Astrocyte (in vitro differentiated cells and primary cell): ENCODE measurements at places on chromosomes 16 and 17.

GRCh38 chr17:3983606-3984484 lies 19.6 kb upstream of the ATP2A3 start:
- H3K36me3 ChIP-seq, result no peaks in the 10 kb centered on the region
- no peaks in the 10 kb centered on the region for H3K4me1 ChIP-seq
- H3K27me3 ChIP-seq, result peaks cover 4% of the 10 kb centered on the region

- no peaks in the 10 kb centered on the region for H3K36me3 ChIP-seq
- H3K4me1 ChIP-seq, result no peaks in the 10 kb centered on the region
- peaks cover 2% of the 10 kb centered on the region for H3K27me3 ChIP-seq
- H3K27ac ChIP-seq, result no peak overlapping the region
- DNase-seq, result no peak
Measured at GRCh38 chr16:27046958-27047518, 19.7 kb upstream of the C16orf82 start.

- no peaks in the 10 kb centered on the region for H3K27me3 ChIP-seq
- H3K27ac ChIP-seq, result no peak overlapping the region
- H3K36me3 ChIP-seq, result peaks cover 65% of the 10 kb centered on the region
- DNase-seq, result no peak
- no peak overlapping the region for H3K4me3 ChIP-seq
Measured at GRCh38 chr16:8819411-8820034, 21.9 kb downstream of the PMM2 start.

DNA sequence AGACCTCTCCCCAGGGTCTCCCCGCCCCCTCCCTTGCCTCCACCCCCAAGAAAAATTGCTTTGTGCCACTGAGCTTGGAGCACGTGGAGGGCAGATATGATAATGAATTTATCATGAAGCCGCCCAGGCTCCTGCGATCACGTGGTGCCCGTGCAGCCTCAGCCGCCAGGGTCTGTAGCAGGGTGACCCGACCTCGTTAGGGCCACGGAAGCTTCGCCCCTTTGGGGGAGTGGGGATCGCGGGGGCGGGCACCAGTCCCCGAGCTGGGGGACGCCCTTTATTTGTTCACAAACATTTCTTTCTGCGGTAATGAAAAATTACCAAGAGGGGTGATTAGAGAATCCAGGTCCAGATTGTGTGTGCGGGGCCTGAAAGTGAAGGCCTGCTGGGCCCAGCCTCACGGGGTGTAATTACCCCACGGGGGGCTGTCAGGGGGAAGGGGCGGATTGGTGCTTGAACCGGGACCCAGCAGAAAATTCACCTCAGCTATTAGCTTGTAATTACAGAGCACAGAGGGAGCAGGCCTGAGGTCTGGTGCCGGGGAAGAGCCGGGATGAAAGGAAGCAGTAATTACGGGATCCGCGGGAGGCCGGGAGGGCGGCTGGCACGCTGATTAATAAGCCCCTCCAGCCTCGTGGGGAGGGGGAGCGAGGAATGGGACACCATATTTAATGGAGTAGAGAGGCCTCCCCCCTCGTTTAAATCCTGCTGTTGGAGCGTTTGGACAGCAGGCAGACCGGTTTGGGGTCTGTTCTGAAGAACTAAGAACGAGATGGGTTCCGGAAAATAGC lies 13.3 kb downstream of the GSE1 start:
- H3K27me3 ChIP-seq, result no peaks in the 10 kb centered on the region
- no peaks in the 10 kb centered on the region for H3K36me3 ChIP-seq
- H3K4me1 ChIP-seq, result peaks cover 7% of the 10 kb centered on the region
- no peak overlapping the region for H3K27ac ChIP-seq
- no peak overlapping the region for H3K4me3 ChIP-seq
- no peak for DNase-seq

- no peaks in the 10 kb centered on the region for H3K27me3 ChIP-seq
- peaks cover 16% of the 10 kb centered on the region for H3K4me1 ChIP-seq
Measured at GRCh38 chr16:72921620-72922019, 126.3 kb downstream of the ZFHX3 start.

- no peak overlapping the region for H3K27ac ChIP-seq
- no peaks in the 10 kb centered on the region for H3K36me3 ChIP-seq
- H3K4me1 ChIP-seq, result peaks cover 22% of the 10 kb centered on the region
Measured at GRCh38 chr17:43439041-43439440, 40.2 kb downstream of the ARL4D start.

DNA sequence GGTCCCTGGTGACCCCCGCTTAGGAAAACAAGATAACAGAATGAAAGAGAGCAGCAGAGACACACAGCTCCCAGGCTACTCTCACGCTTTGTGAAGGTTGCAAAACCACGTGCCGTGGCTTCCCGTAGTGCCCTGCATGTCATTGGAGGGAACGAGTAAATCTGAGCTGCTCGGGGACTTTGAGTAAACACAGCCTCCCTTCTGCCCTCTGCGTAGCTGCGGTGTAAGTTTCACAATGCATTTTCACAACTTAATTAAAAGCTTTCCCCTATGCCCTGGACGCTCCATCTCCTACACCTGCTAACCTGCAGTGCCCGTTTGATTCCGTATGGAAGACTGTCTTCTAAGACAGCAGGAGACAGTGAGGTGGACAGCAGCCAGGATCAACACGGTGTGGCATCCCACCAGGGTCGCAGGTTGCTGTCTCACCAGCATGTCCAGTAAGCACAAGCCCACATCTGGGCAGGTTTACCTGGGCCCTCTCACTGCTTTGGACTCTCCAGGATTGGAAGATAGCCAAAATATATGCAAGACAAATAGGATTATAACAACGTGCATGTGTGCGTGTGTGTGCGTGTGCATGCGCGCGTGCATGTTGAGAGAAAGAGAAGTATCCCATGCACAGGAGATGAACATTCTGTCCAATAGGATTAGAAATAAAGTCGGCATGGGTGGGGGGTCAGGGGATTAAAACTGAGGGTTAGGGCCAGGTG lies 116.4 kb upstream of the RCVRN start:
- no peak overlapping the region for H3K4me3 ChIP-seq
- H3K4me1 ChIP-seq, result no peaks in the 10 kb centered on the region
- no peaks in the 10 kb centered on the region for H3K27me3 ChIP-seq
- H3K27ac ChIP-seq, result no peak overlapping the region
- DNase-seq, result no peak
- H3K36me3 ChIP-seq, result no peaks in the 10 kb centered on the region

DNA sequence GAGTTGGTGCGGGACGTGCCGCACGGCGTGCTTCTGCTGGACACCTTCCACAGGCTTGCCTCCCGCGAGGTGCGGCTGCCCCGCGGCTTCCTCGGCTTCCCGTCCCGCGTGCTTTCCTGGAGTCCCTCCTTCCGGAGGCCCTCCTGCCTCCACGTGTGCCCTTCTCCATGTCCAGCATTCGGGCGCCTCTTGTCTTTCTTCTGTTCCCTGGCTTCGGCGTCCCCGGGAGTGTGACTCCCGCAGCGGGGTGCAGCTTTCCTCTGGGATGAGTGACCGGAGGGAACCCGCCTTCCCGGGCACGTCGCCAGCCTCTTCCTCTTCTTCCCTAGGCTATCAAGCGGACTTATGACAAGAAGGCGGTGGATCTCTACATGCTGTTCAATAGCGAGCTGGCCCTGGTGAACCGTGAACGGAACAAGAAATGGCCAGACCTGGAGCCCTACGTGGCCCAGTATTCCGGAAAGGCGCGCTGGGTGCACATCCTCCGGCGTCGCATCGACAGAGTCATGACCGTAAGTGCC lies 23.0 kb downstream of the DNAH2 start:
- peaks cover 14% of the 10 kb centered on the region for H3K27me3 ChIP-seq
- peaks cover under 1% of the 10 kb centered on the region for H3K4me1 ChIP-seq
- H3K27ac ChIP-seq, result no peak overlapping the region
- no peak for DNase-seq
- no peaks in the 10 kb centered on the region for H3K36me3 ChIP-seq

DNA sequence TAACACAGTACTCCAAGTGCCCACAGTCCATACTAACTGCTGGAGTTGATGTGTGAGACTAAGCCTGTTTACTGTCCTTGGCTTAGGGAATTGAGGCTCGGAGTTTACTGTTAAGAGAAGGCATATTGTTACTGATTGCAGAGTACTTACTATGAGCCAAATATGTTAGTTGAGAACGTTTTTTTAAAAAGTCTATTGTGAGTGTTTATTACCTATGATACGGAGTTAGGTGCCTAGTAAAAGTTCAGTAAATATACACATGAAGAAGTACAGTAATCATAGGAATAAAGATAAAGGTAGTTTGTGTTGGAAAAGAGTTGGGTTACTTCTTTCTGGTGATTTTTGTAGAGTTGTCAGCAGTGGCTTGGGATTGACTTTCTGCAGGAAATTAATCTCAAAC lies 25.4 kb downstream of the ZNRF1 start:
- H3K36me3 ChIP-seq, result no peaks in the 10 kb centered on the region
- no peaks in the 10 kb centered on the region for H3K27me3 ChIP-seq
- DNase-seq, result no peak
- H3K4me3 ChIP-seq, result no peak overlapping the region

GRCh38 chr17:20273741-20274500 lies 193.4 kb downstream of the LGALS9B start:
- no peak overlapping the region for H3K27ac ChIP-seq
- peaks cover 8% of the 10 kb centered on the region for H3K4me1 ChIP-seq
- DNase-seq, result no peak
- H3K27me3 ChIP-seq, result no peaks in the 10 kb centered on the region
- H3K36me3 ChIP-seq, result no peaks in the 10 kb centered on the region

DNA sequence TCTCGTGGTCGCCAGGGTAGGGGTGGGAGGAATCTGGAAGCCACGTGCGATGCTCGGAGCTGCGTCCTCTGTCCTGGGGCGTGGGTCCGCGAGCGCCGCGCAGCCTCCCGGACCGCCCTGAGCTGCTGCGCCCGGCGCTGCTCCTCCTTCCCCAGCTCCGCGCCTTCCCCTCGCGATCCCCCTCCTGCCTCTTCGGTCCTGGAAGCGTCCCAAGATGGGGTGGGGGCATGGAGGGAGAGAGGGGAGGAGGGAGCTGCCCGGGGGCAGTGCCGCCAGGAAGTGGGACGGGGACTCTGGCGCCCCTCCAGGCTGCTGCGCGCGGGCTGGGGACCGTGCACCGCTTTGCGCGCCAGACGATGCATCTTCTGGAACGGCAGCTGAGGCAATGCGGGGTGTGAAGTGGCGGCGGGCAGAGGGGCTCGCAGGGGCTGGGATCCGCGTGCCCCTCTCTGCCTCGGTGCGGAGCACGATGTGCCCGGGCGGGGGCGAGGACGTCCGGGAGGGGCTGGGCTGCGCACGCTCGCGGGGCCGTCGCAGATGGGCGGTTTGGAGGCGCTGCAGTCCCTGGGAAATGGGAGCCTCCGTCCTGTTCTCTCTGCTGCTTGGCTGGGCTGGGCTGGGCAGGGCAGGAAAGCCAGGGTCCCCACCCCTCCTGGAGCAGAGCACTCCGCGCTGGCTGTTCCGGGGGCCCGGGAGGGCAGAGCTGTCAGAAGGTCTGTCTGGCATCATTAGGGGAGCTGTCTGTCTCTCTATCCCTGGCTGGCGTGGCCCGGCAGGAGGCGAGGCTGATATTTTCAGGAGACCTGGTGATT lies 388.0 kb downstream of the SEC14L1 start:
- H3K36me3 ChIP-seq, result no peaks in the 10 kb centered on the region
- DNase-seq, result no peak
- H3K27me3 ChIP-seq, result peaks cover 8% of the 10 kb centered on the region
- H3K27ac ChIP-seq, result no peak overlapping the region

DNA sequence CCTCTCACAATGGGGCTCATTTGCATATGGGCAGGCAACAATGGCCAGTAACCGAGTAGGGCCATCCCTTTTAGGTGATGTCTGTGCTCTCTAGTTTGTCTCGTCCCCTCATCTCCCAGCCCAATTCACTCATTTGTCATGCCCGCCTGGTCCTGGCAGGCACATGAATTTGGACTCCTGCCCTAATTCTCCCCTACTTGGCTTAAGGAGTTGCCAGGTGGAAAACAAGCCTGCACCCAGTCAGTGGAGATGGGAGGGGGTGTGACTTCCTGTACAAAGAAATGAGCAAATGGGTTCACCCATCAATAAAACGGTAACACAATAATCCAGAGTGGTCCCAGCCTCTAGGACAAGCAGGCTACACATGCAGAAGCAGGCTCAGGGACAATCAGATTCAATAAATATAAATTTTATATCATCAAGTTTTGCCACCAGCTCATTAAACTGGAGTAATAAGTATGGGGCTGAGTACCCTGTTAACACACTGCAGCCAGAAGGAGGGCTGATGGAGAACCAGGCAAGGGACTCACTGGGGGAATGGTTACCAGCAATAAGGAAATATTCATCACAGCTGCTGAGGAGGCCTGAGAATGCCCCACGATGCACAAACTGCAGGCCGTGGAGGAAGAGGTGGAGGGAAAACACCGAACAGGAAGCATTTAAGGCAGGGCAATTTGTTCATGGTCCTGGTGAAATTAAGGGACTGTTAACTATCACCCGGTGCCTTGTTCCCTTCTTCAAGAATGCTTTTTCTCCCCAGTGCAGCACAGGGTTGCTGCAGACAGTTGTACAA lies 84.4 kb upstream of the GPRC5B start:
- H3K4me1 ChIP-seq, result no peaks in the 10 kb centered on the region
- no peak for DNase-seq
- no peaks in the 10 kb centered on the region for H3K36me3 ChIP-seq
- no peak overlapping the region for H3K27ac ChIP-seq

DNA sequence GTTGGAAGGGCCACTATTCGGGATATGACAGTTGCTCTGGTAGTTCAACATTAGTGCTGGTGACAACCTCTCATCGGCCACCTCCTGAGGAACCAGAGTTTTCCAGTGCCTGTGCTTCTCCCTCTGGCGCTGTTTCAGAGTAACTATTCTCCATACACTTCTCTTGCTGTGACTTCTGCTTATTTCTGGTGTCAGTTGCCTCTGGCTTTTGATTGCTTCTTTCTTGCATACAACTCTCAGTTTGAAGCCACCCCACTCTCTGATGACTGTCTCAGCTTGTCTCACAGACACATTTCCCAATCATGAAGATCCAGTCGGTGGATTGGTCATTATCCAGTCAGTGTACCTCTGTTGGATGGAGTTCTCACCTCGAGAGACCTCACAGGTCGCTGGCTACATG lies 3.4 kb upstream of the TM4SF5 start:
- H3K27ac ChIP-seq, result no peak overlapping the region
- H3K4me1 ChIP-seq, result no peaks in the 10 kb centered on the region
- DNase-seq, result no peak
- no peak overlapping the region for H3K4me3 ChIP-seq

DNA sequence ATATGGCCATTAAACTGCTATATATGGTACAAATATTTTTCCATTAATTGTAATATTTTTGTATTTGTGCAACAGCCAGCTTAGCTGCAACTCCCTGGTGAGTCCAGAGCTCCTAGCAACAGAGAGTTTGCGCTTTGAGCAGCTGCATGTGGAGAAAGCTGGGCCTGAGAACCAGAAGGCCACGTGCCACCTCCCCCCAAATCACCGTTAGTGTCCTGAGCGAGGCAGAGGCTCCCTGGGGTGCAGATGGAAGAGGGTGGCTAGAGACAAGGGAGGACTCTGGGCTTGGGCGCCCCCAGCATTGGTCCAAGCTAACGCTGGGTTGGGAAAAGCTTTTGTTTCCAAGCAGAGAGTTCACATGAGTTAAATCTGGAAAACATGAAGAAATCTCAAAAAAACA lies 41.6 kb downstream of the HSBP1 start:
- H3K4me3 ChIP-seq, result no peak overlapping the region
- H3K36me3 ChIP-seq, result no peaks in the 10 kb centered on the region
- H3K4me1 ChIP-seq, result no peaks in the 10 kb centered on the region
- H3K27ac ChIP-seq, result no peak overlapping the region
- H3K27me3 ChIP-seq, result peaks cover 2% of the 10 kb centered on the region
